Stimulated activated CD4-positive, alpha-beta T cell treated with anti-CD3 and anti-CD28 coated beads, Interleukin-15, amount 100 ng/mL, for 1 hour (primary cell): ENCODE measurements at places on chromosomes 5 and 9.

GRCh38 chr5:132601071-132601728 is 44.4 kb downstream of the RAD50 start:
- DNase-seq: no peak

GRCh38 chr5:143145243-143146160 is 258.0 kb downstream of the NR3C1 start:
- DNase-seq: no peak

DNA sequence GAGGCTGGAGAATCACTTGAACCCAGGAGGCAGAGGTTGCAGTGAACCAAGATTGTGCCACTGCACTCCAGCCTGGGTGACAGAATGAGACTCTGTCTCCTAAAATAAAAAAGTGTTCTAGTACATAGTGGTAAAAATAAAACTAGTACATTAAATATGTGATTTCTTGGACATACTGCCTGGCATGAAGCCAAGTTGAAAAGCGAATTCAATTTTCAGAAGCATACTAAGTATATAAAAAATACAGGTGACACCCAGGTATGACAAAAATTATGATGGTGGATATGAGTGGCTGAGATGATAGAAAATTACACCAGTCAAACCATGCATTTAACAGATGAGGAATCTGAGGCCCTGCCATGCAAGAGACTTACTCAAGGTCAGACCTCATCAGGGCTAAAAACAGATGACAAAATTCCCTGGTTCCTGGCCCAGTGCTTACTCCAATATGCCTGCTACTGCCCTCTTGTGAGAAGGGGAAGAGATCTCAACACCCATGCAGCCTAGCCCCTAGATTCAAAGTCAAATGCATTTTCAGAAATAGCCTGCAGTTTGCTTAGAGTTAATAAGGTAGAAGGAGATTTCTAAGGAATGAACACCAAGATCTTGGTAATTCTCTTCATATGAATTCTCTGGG is 46.6 kb upstream of the GNPDA1 start:
- DNase-seq: no peak

DNA sequence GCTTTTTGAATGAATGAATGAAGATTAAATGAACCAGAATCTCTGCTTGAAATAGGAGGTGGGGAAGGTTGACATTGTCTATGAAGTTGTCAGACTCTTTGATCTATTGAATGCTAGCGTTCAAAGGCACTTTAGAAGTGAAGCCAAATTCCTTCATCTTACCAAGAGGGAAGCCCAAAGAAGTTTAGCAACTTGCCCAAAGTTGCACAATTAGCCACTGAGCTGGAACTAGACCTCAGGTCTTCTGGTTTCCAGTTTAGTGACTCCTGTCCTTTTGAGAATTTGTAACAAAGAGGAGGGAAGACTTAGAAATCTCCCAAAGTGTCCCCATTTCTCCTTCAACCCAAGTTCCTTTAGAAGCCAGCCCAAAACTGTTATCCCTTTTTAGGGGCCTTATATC is 20.7 kb upstream of the SLC1A3 start:
- no peak for DNase-seq

DNA sequence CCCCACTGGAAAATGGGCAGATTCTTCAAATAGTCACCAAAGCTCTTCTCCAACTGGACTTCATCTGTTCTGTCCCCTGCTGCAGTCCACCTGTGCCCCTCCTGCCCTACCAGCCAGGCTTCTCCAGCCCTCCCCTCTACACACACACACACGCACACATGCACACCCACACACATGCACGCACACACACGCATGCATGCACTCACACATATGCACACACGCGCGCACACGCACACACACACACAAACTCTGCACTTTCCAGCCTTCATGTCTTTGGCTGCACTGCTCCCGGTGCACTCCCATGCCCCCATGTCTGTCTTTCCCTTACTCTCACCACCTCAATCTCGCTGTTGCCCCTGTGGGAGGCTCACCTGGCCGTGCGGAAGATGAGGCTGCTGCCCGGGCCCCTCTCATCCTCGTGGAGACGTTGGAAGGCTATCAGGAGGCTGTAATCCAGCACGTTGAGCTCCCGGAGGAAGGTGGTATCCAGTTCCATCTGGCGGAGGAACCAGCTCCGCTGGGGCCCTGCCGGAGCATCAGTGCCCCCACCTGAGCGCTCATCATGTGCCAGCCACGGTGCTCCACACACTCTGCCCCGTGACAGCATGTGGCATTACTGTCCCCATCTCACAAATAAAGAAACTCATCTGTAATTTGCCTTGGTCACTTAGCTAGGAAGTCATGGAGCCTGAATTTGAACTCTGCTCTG is 5.7 kb downstream of the PIP5KL1 start:
- DNase-seq: no peak

DNA sequence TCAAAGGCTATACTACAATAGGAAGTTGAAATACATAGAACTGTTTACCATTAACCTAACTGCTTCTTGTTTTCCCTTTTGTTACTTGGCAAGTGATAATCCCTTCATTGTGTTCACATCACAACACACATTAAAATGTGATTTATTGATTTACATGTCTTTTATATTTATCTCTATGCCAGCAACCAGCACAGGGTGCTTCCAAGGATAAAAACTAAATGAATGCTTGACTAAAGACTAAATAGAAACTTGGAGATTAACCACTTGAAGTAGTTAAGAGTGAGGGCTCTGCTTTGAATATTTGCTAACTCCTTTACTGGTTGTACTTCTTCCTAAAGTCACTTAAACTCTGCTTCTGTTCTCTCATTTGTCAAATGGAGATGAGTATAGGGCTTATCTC is 1730.6 kb downstream of the EFNA5 start:
- DNase-seq: no peak

DNA sequence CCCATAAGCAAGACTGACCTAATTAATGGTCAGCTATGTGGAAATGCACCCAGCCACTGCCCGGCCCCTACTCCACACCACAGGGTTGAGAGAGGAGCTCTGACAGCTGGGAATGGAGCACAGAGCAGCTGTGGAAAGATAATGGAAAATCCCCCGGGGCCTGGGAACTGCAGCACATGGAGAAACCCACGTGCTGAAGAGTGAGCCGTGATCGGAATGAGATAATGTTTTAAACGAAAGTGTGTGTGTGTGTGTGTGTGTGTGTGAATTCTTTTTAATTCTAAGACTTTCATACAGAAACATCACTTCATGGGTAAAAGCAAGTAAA is 13.1 kb upstream of the SLC12A7 start:
- DNase-seq: no peak

- no peak for DNase-seq
Observed at GRCh38 chr5:38692346-38692745, 135.9 kb upstream of the LIFR start.

DNA sequence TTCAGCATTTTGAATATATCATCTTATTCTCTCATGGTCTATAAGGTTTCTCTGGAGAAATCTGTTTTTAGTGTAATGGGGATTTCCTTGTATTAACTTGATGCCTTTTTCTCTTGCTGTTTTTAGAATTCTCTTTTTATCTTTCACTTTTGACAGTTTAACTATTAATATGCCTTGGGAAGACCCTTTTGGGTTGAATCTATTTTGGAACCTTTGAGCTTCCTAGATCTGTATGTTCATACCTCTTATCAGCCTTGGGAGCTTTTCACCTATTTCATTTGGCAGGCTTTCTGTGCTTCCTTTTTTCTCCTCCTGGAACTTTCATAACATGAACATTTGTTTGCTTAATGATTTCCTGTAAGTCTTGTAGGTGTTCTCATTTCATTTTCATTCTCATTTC is 22.2 kb downstream of the RCL1 start:
- no peak for DNase-seq

DNA sequence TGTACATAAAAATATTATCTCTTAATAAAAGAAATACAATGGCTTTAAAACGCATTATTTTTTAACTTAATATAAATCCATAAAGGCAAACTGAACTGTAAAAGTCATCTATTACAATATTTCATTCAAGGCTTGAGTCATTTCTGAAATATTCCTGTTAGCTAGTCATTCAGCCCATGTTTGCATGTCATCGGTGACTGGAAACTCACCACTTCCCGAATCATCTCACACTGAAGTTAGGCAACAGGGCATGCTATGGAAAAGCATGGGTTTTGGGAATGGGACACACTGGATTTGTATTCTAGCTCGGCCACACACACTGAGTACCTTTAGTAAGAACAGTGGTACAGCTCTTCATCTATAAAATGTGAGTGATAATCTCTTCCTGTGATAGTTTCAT is 691.1 kb upstream of the C9orf72 start:
- no peak for DNase-seq

- peak; percentile 10 for DNase-seq
Observed at GRCh38 chr9:87812375-87813118, 70.1 kb upstream of the SPATA31E1 start.

- no peak for DNase-seq
Observed at GRCh38 chr9:134203224-134203623, 38.9 kb upstream of the RNU6ATAC start.

GRCh38 chr9:130128733-130129431 is 43.3 kb upstream of the NCS1 start:
- DNase-seq: peak; percentile 17

- no peak for DNase-seq
Observed at GRCh38 chr5:68476854-68477253, 261.3 kb downstream of the PIK3R1 start.

DNA sequence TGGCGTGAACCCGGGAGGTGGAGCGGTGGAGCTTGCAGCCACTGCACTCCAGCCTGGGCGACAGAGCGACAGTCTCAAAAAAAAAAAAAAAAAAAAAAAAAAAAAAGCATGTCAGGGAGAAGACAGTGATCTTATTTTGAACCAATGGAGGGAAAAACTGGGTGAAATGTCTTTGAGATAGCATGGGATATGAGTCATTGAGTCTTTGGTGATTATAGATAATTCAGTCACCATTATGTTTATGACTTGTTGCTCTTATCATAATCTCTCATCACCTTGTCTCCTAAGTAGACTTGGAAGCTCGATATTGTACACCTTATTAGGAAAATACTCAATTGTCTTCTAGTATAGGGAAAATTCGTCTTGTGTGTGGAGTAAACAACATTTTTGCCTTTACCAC is 55.1 kb upstream of the KDM4C start:
- DNase-seq: no peak

GRCh38 chr5:40010436-40010835 is 585.7 kb upstream of the DAB2 start:
- no peak for DNase-seq

- no peak for DNase-seq
Observed at GRCh38 chr5:140150201-140150600, 24.5 kb downstream of the IGIP start.

GRCh38 chr9:136170006-136170901 is 34.7 kb downstream of the LHX3 start:
- peak; percentile 7 for DNase-seq

GRCh38 chr5:156803404-156803803 is 46.7 kb upstream of the PPP1R2B start:
- DNase-seq: no peak

GRCh38 chr5:139733698-139734538 is 61.7 kb upstream of the PSD2 start:
- DNase-seq: no peak

DNA sequence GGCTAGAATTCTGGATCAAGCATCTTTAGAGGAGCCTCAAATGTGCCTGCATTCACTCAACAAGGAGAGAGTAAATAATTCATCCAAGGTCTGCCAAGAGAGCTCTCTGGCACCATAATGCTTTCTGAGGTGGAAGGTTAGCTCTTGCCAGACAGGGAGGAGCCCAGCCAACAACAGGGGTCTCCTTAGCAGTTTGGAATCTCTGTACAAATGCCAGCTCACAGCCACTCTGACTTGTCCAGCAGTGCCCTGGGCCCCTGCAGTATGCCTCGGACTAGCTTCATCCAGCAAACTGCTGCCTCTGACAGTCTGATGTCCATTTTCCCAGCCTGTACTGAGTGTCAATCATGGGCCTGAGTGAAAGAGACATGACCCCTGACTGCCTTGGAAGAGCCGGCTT is 127.2 kb upstream of the SLC44A1 start:
- DNase-seq: no peak

- DNase-seq: no peak
Observed at GRCh38 chr5:149543361-149544027, 7.7 kb downstream of the CSNK1A1 start.

DNA sequence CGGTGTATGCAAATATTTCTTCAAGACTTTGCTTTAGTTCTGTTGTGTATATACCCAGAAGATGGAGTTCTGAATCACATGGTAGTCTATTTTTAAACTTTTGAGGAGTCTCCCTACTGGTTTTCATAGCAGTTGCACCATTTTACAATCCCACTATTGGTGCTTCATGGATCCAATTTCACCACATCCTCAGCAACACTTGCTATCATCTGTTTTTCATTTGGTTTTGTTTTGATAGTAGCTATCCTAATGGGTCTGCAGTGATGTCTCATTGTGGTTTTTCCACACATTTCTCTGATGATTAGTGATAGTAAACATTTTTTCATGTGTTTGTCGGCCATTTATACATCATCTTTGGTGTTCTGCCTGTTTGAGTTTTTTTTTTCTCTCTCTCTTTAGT is 1339.3 kb downstream of the EFNA5 start:
- DNase-seq: no peak

- no peak for DNase-seq
Observed at GRCh38 chr5:32326216-32326772, 13.6 kb upstream of the MTMR12 start.

DNA sequence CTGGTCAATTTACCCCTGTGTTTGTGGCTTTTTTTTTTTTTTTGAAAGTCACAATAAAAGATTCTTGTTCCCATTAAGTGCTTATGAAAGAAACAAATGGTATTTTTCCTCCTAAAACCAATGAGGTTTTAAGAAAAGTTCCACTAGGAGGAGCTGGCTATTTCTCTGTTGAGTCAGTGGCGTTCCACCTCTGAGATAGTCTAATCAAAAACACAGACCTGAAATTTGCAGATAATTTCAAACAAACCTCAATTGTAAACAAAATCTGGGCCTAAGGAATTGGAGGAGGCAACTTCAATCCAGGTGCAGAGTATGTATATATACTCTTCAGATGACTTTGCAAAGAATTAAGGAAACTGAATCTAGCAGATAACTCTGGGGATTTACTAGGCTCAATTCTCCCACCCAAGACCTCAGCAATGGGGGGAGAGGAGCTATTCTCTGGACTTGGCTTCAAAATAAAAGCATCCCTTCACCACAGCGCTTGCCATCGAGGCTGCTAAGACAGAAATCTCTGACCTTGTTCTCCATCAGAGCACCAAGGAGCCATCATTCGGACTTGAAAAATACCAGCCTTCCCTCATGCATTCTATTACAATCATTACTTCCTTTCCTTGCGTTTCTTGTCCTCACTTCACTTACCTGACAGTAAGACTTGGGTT is 52.4 kb downstream of the FANCC start:
- DNase-seq: no peak
